ENCODE measurements at places on chromosomes 1 and 21.
A peak's percentile ranks its signal among the peaks of the same experiment; 100 is the strongest.

GRCh38 chr1:231214918-231215680 is 25.9 kb upstream of the GNPAT start:
- peak; percentile 50 for DNase-seq

- DNase-seq: no peak
Measured at GRCh38 chr1:39332828-39333227, 128.3 kb downstream of the MACF1 start.

GRCh38 chr21:14741256-14741655 is 195.1 kb upstream of the SAMSN1 start:
- DNase-seq: no peak

GRCh38 chr1:96075704-96076455 is 645.7 kb upstream of the PTBP2 start:
- no peak for DNase-seq

- no peak for DNase-seq
Measured at GRCh38 chr1:203166192-203166940, 9.3 kb downstream of the MYBPH start.

- DNase-seq: no peak
Measured at GRCh38 chr1:6348511-6349191, 44.9 kb downstream of the ACOT7 start.

DNA sequence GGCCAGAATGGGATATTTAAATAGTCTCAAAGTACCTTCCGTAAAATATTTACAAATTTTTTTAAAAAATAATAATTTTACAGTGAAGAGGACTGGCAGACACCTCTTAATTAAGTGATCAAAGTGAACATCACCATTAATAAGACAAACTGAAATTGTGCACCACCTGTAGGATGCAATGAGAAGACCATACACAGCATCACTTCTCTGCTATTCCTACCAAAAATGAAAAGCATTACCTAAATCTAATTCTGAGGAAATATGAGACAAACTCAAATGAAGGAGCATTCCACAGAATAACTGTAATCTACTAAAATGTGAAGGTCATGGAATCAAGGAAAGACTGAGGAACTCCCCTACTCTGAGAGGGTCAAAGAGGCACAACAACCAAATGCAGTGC is 68.2 kb upstream of the PRDX6 start:
- no peak for DNase-seq

- no peak for DNase-seq
Measured at GRCh38 chr21:31900121-31900895, 27.5 kb downstream of the HUNK start.
